Lower lobe of right lung (tissue), 2 donors: ENCODE measurements at places on chromosomes 6 and 20.

- DNase-seq: no peak
Measured at GRCh38 chr6:52787917-52788316, 15.7 kb downstream of the GSTA1 start.

GRCh38 chr6:43481075-43481474 lies 3.7 kb downstream of the TJAP1 start:
- no peak for DNase-seq

DNA sequence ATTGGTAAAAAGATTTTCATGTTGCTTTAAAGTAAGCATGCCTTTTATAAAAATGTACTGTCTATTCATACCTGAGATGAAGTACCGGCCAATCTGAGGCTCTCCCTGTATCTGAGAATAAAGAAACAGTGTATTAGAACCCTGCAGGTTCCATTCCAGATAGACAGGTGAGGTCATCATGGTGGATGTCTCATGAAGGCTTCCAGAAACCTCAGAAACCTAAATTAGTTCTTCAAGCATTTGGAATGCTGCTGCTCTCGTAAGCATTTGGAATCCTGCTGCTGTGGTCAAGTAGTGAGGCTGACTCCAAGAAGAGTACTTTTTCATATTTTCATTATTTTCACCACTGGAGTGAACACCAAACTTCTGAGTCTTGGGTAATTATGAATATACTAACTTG lies 642.3 kb downstream of the MAFB start:
- DNase-seq: no peak

DNA sequence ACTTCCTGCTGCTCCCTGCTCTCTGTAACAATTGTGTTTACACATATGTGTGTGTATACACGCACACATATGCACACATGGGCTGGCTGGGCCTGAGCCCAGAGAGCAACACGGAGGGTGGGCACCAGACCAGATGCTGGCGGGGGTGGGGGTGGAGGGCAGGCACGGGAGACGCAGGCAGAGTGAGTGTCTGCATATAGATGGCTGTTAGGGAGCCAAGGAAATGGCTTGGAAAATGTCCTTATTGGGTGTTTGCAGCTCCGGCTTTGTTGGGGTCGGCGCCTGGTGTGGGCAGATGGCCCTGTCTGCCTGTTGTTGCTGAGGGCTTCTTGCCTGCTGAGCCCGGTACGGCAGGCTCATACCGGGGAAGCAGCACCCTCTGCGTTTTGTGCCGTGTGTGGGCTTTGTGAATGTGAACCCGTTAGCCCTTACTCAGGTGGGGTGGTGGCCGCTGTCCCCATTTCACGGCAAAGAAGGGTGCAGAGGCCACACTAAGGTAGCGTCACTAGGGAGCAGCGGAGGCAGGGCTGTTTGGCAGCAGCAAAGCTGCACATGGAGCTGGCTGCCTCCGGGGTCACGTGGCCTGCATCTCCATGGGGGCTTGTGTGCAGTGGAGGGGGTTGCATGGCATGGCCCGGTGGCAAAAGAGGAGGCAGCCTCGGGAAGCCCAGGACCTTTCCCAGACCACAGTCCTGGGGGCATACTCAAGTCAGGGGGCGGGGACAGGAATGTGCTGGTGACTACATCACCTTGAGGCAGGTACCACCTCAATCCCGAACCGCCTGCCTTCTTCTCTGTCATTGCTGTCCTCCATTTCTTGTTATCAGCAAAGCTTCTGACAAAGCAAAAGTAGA lies 47.4 kb upstream of the SRF start:
- DNase-seq: no peak

DNA sequence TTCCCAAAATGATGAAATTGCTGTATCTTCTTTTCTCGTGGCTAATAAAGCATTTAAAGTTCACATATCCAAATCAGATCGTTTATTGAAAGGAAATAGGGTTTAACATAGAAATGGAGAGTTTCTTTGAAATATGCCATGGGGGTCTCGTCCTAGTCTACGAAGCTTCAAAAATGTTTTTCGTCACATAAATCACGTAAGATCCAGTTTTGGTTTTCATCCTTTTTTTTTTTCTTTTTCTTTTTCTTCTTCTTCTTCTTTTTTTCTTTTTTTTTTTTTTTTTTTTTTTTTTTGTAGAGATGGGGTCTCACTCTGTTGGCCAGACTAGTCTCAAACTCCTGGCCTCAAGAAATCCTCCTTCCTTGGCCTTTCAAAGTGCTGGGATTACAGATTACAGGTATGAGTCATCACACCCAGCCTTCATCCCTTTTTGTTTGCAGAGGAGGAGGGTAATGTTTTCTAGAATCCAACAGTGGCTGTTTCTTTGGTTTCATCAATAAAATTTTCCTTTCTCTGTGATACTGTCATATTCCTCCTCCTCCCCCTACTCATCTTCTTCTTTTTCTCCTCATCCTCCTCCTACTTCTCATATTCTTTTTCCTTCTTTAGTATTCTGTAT lies 94.7 kb upstream of the LOC128125822 start:
- no peak for DNase-seq
